ENCODE measurements at places on chromosomes 3 and 15.

- no peak for DNase-seq
These were observed 80.5 kb upstream of the WNT5A start for GRCh38 chr3:55567615-55568014.

DNA sequence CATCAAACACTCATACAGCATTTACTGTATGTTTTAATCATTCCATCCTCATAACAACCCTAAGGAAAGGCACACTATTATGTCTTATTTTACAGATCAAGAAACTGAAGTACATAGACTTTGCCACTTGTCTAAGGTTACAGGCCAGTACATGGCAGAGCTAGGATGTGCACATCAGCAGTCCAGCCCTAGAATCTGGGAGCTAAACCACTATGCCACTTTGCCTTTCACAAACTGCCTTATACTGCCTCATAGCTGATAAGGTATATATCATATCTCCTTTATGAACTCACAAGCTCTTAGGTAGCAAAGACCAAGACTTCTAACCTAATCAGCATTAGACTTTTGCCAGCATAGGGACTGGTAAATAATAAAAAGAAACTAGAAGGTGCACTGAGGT, 49.1 kb downstream of the MYO9A start:
- DNase-seq, result no peak

- no peak for DNase-seq
These were observed 370.0 kb upstream of the FRG2C start for GRCh38 chr3:75294124-75294523.

DNA sequence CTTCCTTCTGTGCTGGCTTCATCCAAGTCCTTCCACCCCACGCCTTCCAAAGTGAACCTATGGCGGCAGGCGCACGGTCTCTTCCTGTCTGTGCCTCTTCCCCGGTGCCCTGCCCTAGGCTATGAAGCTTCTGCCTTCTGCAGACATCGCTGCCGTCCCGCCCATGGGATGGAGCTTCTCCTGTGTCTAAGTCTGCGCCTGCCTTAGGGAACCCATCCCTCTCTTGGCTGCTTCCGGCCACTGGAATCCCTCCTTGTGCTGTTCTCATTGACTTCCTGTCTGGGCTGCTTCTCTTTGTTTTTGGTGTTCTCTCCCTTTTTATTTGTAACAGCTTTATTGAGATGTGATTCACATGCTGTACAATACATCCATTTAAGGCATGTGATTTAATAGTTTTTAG, 17.2 kb downstream of the CHCHD6 start:
- no peak for DNase-seq

- no peak for DNase-seq
These were observed 202.0 kb downstream of the GHSR start for GRCh38 chr3:172246107-172246844.

DNA sequence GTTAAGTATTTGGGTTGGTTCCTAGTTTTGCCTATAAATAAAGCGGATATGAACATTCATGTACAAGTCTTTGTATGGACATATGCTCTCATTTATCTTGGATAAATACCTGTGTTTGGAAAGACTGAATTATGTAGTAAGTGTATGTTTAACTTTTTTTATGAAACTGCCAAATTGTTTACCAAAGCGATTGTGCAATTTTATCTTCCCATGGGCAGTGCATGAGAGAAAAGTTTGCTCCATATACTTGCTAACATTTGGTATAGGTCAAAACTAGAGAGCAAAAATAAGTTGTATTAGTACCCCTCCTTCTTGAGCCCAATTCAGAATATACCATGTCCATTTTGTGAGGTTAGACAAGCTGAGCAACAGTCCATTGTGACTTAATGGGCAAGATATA, 502.6 kb downstream of the SQOR start:
- DNase-seq, result no peak

All from activated CD4-positive, alpha-beta T cell treated with anti-CD3 and anti-CD28 coated beads for 1 hour (primary cell).